IMR-90 (cell line): ENCODE measurements at places on chromosomes 2 and 18. TPM values are rescaled to one million over a fixed set of nuclear protein-coding genes. Genes with fewer than 3 reads are reported as not detected.

GRCh38 chr2:21234464-21235120 lies 110.8 kb downstream of the TDRD15 start:
- H3K36me3 ChIP-seq: no peaks in the 10 kb centered on the region
- no peaks in the 10 kb centered on the region for H3K27me3 ChIP-seq
- H3K27ac ChIP-seq: no peak overlapping the region
- H3K4me1 ChIP-seq: no peaks in the 10 kb centered on the region
- DNase-seq: no peak
- no peak overlapping the region for H3K4me3 ChIP-seq

DNA sequence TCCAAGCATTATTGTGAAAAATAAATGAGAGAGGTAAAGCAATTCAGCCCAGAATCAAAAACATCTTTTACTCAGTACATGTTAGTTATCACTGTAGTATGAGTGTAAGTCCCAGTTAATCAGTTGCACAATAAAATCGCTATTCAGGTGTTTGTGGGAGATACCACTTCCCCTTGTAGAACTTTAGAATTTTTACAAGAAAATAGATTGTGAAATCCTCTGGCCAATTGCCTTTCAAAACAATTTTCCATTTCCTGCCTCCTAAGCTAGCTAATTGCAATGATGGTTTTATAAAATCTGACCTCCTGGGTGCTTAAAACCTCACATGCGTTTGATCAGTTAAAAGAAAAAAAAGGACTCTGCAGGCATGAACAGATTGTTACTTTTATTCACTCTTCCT lies 332.5 kb downstream of the PID1 start:
- no peak overlapping the region for H3K27ac ChIP-seq
- DNase-seq: no peak
- no peaks in the 10 kb centered on the region for H3K4me1 ChIP-seq

DNA sequence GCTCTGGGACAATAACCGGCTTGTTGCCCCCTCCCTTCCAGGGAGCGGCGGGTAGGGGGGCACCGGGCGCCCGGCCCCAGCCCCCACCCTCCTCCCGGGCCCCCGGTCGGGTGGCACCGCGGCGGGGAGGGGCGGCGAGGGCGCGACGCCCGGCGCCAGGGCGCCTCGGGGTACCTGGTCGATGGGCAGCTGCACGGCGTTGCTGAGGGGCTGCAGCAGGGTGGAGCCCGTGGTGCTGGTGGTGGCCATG lies 193 bp downstream of the MBOAT2 start:
- no peaks in the 10 kb centered on the region for H3K27me3 ChIP-seq
- peak overlapping the region; percentile 49; the same call in 1 of the 2 replicates for H3K27ac ChIP-seq
- H3K4me3 ChIP-seq: peak overlapping the region; percentile 77
- H3K36me3 ChIP-seq: no peaks in the 10 kb centered on the region
- peaks cover 5% of the 10 kb centered on the region; the same call in 1 of the 2 replicates for H3K4me1 ChIP-seq

- no peak for DNase-seq
- H3K4me1 ChIP-seq: no peaks in the 10 kb centered on the region
- no peaks in the 10 kb centered on the region for H3K27me3 ChIP-seq
These were observed 9.4 kb downstream of the ODC1 start for GRCh38 chr2:10438688-10439087.

Gene LOXHD1
- not detected in 2 replicates for total RNA-seq
